RPMI7951 (cell line): ENCODE measurements at places on chromosomes 11 and 22. TPM values are rescaled to one million over a fixed set of nuclear protein-coding genes. Genes with fewer than 3 reads are reported as not detected.

The ACR gene
- not detected in 2 replicates for total RNA-seq

The WNT11 gene
- 17.4 and 28.7 TPM in 2 replicates for total RNA-seq

DNA sequence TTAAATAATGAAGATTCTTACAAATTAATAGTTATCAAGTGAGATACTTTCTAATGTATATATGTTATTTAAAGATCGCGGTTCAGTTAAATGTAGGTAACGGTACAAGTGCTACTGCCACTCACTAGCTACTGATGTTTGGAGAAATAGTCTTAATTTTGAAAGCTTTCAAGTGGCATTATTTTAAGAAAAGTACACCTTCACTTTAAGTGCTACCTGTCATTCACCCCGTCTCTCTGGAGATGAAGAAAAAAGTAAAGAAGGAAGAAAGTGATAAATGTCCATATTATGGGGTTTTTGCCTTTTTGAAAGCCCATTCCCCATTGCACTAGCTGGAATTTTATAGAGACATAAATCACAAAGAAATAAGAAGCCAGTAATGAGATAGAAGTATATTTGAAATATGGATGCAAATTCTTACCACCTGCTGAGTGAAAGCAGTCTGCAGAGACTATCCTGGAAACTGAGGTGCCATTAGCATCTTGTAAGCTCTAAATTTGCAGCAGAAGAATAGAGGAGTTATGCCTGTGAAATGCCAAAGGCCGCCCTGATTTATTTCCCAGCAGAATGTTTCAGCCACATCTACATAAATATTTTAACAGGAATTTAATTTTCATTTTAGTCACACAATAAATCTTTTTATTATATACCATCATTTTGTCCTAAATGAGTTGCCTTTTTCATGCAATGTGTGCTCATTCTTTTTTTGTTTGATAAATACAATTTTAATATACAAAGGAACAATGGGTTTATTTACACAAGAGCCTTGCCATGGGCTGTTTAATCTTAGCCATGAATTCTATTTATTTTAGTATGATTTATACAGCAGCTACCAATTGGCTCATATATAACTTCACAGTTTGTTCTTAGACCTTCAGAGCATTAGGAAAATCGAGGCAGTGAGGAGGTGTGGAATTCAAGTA, 489.9 kb upstream of the RAG2 start:
- DNase-seq = no peak

- DNase-seq = no peak
Measured at GRCh38 chr11:60891103-60891741, 15.2 kb downstream of the PRPF19 start.

DNA sequence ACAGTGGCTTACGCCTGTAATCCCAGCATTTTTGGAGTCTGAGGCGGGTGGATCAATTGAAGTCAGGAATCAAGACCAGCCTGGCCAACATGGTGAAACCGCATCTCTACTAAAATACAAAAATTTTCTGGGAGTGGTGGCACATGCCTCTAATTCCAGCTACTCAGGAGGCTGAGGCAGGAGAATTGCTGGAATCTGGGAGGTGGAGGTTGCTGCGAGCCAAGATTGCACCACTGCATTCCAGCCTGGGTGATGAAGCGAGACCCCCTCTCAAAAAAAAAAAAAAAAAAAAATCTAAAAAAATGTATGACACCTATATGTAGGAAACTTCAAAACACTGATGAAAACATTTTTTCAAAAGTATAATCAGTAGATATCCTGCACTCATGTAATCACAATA, 242.7 kb upstream of the CHORDC1 start:
- no peak for DNase-seq

DNA sequence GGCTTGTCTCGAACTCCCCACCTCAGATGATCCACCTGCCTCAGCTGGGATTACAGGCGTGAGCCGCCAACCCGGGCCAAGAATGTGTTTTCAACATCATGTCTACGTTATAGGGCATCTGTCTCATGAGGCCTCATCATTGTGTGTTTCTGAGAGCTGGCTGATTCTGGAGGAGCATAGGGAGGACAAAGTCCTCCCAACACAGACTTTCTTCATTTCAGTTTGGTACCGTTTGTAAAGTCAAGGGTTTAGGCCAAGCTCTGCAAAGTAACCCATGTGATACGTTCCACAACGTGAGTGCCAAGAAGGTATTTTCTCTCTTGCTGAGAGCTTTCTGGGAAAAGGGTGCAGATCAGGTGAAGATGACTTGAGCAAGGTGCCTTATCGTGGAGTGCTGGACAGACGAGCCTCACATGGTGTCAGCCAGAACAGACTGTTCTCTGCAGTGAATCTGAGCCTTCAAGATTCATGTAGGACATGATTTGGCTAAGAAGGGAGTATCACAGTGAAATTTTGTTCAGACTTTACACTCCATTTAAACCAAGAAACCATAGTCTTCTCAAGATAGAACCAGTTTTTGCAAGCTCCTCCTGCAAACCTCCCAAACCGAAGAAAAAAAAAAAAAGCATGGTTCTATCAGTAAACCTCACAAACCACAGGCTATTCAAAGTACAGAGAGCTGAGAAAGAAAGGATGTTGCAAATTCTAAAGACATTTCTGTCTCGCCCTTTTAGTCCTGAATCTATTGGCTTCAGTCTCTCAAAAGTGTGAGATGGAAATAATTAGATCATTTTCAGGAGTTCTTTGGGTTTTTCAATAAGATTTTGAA, 71.7 kb downstream of the DBX1 start:
- no peak for DNase-seq
